HL-60 (cell line): ENCODE measurements at places on chromosomes 2 and 18.

- no peak for DNase-seq
These were observed 369.7 kb upstream of the TRIB2 start for GRCh38 chr2:12347066-12347493.

GRCh38 chr18:48798334-48799245 lies 152.2 kb downstream of the SMAD7 start:
- no peak for DNase-seq

DNA sequence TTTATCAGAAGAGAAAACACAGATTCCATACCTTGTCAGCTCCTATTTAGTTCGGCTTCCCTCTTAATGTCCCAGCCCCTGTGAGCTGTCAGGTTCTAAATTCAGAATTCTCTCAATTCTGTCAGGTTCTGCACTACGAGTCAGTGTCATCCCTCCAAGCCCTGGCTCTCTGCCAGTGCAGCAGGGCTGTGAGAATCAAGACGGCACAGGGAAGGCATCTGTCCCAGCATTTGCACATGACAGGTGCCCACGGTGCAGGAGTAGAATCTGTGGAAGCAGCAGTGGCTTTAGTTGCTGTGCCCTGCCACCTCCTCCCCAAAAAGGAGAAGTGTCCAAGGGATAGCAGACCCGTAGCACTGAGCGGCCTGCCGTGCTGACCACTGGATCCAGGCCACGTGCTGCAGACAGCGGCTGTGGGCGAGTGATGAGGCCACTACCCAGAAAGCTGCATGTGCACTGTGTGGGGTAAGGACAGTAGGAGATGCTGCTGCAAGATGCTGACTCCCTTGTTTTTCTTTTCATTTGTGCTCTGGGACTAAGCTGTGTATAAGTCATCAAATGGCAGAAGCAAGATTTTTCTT lies 12.8 kb downstream of the RBFA start:
- DNase-seq: no peak

DNA sequence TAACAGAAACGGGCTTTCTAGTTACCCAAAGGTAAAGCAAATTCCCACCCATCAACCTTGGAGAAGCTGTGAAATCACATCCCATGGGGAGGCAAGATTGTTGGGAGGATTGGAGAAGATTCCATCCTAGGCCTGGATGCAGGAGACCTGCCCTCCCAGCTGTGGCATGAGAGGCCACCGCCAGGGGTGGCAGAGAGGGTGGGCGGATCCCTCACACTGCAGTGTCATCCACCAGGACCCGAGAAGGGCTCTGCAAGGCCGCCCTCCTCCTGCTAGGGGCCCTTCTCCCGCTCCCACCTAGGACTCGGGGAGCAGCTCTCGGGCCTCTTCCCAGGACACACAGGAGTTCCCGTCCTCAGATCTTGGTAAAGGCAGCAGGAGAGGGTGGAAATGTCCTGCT lies 15.5 kb upstream of the ATG16L1 start:
- no peak for DNase-seq

GRCh38 chr2:43454791-43455190 lies 141.0 kb downstream of the THADA start:
- DNase-seq: no peak
